Natural killer cell (primary cell): ENCODE measurements at places on chromosomes 16 and 17.

GRCh38 chr17:41211845-41212466, 14.5 kb upstream of the KRTAP9-2 start:
- peak; percentile 14 for DNase-seq

DNA sequence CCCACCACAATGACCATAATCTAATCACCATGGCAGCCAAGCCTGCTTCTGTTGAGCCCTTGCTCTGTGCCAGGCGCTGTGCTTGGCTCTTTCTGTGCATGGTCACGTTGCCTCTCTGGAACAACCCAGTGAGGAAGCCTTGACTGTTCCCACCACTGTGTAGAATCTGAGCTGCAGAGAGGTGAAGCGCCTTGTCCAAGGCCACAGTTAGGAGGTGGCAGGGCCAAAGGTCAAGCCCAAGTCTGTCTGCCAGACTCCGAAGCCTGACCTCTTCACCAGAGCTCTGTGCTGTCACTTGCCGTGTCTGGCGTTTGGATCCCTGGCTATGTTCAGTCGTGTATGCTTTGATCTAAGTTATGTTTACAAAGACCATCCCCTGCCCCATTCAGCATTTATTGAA, 10.5 kb downstream of the CLEC16A start:
- no peak for DNase-seq

DNA sequence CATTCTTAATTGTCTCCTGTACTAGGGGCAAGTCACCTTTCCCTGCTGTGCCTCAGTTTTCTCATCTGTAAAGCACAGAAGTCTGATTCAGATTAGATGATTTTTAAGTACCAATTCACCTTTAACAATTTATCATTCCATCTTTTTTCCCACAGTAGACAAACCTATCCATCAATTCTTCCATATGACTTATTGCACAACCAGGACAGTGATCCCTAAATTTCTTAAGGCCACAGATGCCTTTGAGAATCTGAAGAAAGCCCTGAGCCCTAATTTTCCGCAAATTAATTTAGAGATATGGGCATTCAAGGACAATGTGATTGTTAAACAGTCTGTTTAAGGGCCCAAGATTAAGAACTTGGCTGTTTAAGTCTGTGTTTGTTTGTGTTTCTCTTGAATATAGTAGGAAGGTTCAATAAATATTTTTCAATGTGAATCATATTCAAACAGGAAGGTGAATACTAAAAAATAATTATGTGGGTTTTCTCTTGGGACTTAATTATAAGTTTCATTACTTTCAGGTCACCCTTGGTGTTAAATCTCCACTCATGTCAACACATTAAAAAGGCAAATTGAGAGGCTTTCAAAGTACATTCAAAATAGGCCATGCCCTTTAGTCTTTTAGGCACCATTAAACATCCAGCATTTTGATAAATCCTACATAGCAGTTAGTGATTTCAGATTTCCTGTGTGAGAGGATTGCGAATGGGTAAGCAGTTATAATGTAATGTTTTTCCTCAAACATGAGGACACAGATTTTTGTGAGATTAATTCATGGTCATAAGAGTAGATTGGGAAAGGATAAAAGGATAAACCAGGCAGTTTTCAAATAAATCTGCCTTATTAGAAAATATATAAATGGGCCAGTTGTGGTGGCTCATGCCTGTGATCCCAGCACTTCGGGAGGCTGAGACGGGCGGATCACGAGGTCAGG, 34.9 kb upstream of the MMD start:
- no peak for DNase-seq

GRCh38 chr16:9090101-9090959, 1.1 kb upstream of the HAPSTR1 start:
- peak; percentile 43 for DNase-seq

DNA sequence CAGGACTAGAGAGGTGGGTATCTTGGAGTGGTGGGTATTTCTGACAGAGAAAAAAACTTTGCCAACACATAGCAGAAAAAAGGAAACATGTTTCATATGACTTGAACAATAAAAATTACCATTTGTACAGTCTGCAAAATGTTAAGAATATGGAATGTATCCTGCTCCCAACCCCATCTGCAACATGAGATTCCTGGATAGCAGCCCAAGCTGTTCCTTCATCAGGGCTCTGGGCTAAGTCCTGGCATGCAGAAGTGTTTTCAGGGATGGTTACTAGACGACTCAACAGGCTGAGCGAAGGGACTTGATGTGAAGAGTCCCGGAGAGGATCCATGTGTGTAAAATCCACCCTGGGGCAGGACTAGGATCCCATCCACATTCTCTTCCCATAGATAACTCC, 121.0 kb upstream of the IRX3 start:
- DNase-seq, result no peak

DNA sequence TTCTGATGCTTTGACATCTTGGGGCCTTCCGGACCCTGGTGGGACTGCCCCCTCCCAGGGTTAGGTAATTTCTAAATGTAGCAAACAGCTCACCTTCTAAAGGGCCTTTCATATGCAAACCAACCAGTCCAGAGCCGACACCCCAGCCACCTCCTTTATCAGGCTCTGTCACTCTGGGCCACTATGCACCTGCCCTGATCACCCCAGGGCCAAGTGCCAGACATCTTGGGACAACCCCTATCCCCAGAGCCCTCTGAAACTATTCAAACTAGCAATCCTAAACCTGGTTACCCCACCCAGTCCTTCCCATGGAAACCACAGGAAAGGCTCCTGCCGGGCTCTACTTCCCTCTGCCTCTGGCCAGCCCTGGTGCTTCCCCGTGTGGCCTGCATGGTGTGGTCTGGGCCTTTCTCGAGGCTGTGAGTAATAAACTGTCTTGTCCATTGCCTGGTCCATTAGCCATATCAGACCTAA, 91.2 kb upstream of the TNRC6C start:
- no peak for DNase-seq

- no peak for DNase-seq
Measured at GRCh38 chr16:24036614-24037013, 200.8 kb downstream of the PRKCB start.

DNA sequence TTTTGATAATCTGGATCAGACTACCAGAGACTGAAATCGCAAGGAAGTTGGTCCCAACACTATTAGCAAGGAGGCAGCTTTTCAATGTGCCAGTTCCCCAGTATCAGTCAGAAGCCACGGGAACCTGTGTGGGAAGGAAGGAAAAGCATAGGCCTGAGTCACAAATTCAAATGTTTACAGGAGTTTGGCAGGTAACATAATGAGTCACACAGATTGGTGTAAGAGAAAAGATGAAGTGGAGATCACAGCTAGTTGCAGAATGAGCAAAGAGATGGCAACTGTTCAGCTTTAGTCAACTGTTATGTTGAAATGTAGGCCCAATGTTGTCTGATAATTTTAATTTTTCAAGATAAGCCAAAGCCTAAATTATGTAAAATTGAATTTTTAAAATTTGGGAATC, 28.1 kb upstream of the ITGA2B start:
- no peak for DNase-seq

DNA sequence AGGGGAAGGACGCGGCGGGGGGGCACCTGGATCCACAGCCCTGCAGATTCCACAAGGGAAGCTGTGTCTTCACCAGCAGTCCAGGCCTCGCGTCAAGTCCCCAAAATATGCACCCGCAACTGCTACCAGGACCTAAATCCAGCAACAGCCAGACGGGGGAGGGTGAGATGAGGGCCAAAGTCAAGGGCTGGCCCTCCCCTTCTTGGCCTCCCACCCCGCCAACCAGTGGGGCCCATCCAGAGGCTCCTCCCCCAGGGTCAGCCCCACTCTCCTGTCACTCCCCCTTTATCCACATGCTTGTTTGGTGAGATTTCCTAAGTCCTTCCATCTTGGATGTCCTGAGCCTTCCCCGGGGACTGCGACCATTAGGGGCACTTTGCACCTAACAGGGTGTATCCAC, 138.7 kb downstream of the ENGASE start:
- no peak for DNase-seq

DNA sequence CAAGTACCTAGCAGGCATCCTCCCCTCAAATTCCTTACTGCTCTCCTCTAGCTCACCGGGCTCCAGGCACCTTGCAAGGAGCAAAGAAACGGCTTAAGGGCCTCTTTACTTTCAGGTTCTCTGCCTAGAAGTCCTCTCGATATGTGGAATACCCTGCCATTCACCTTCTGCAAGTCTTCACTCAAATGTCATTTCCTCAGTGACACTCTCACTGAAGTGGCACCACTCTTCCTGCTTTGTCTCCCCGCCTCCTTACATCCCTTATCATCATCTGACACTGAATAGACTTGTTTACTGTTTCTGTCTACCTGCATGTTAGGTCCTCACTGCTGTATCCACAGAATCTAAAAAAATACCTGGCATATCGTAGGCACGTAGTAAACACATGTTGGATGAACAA, 947 bp downstream of the SLC7A6OS start:
- DNase-seq, result peak; percentile 52

DNA sequence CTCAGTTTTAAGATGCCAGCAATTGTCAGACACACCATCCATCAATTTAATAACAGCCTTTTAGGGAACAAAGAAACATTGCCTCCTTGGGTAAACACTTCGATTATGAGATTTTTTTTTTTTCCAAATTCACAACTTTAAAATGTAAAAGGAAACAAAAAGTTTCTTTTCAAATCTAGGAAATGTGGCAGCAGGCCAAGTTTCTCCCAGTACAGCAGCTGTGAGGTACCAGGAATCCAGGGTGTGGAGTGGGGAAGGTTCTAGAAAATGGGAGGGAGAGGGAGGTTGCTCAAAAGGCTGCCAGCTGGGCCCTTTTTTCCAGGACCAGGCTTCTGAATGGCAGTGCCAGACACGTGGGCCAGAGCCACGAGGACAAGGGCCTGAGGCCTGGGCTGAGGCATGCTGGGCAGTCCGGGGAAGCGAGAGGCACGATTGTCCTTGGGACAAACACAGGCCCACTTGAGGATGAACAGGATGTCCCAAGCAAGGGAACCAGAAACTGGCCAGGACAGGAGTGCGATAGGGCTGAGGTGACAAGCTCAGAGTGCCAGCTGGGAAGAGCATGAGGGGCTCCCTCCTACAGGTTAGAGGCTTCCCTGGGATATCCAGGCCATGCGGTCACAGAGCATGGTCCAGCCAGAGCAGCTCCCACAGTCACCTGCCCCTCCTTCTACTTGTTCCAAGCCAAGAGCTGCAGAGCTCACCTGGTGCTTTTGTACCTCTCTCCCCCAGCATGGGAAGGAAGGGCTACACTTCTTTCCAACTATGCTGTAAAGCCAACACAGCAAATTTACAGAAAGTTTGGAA, 215.1 kb downstream of the KATNIP start:
- no peak for DNase-seq
